Activated CD4-positive, alpha-beta memory T cell treated with anti-CD3 and anti-CD28 coated beads for 36 hours (primary cell): ENCODE measurements at places on chromosomes 11 and 22.

GRCh38 chr11:27387362-27387761 lies 24.3 kb upstream of the CCDC34 start:
- DNase-seq: no peak

- no peak for DNase-seq
Observed at GRCh38 chr11:102837156-102837555, 6.3 kb downstream of the MMP3 start.

GRCh38 chr11:76672431-76673175 lies 2.1 kb upstream of the LRRC32 start:
- DNase-seq: peak; percentile 57

DNA sequence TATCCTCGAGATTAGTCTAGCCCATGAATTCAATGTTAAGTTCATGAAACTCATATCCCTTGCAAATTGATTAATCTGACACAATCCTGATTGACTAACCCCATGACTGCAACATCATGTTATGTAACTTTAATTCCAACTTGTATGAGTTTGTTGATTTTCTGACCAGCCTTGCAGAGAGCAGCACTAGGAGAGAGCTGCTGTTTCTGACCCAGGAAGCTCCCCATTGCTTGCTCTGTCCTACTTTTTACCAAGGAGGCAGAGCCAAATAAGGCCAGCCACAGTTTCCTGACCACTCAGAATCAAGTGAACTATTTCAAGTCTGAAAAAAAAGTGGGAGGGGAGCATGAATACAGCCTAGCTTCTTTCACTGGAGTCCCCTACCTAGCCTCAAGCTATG lies 13.2 kb downstream of the MPZL3 start:
- no peak for DNase-seq

DNA sequence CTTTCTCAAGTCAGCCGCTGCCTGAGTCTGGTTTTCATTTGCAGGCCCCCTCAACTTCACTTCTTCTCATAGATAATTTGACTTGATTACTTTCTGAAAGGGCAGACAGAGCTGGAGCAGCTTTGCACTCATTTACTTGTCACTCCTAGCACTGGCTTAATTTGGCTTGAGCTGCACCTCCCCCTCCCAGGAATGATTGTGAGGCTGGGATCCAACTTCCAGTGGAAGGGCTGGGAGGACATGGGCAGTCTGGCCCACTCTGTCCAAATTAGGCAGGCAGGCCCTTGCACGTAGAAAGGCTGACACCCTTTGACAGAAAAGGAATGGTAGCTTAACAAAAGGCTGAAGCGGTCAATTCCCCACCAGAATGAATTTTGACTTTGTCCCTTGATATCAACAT lies 453.9 kb downstream of the ETS1 start:
- DNase-seq: no peak

GRCh38 chr11:44972746-44973435 lies 22.2 kb upstream of the TP53I11 start:
- DNase-seq: no peak

DNA sequence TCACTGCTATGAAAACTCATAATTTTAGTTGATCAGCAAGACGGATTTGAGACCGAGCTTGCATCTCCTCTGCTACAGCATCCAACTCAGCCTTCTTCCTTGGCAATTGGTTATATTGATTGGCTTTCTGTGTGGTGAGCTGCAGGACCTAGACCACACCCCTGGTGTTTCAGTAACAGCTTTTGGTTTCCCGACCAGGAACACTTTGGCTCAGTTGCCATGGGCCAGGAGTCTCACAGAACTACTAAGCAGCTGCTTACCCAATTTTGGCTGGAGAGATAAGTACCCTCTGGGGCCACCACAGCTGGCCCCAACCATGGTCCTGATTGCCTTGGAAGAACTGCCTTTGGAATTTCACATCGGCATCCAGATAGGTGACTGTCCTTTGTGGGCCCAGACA lies at the start of gene GLYATL1:
Gene GLYATL1 (plus strand): TSS at position 212 of the 400 bp plus-strand sequence. CDS start 7,600 bp downstream, outside the sequence.
- no peak for DNase-seq

DNA sequence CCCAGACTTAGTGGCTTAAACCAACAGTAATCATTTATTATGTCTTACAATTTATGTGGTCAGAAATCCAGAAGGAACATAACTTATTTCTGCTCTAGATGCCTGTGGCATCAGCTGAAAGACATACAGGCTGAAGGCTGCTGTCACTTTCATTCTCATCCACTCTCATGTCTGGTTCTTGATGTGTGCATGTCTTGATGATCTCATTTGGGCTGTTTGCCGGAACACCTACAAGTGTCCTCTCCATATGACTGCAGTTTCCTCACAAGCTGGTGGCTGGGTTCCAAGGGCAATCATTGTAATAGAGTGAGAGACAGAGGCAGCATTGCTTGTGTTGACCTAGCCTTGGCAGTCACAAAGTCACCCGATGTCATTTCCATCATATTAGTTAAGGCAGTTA lies 1375.9 kb upstream of the RAG2 start:
- no peak for DNase-seq

DNA sequence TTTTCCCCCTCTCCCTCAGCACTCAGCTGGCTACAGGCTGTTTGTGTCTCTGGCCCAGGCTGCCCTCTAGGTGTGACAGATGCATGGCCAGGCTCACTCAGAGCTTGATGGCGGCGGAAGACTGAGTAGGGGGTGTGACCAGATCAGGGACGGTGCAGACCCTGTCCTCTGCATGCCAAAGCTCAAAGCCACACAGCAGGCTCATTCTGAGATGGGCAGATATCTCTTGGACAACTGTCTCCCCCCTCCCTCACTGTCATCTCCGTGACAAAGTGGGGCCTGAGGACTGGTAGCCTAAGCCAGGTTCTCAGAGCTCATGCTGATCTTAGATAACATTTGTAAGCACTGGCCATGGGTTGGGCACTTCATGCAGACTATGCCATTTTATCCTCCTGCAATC lies 231.3 kb downstream of the DSCAML1 start:
- no peak for DNase-seq

GRCh38 chr11:120289426-120289825 lies 35.7 kb upstream of the TLCD5 start:
- no peak for DNase-seq
